Hematopoietic multipotent progenitor cell treated with erythropoietin and hydrocortisone succinate and interleukin-3 and kit ligand, for 15 days (in vitro differentiated cells): ENCODE measurements at places on chromosomes 3 and 15.
A peak's percentile ranks its signal among the peaks of the same experiment; 100 is the strongest.

GRCh38 chr3:71641674-71642073, 58.1 kb upstream of the FOXP1 start:
- DNase-seq = peak; percentile 13

- no peak for DNase-seq
These were observed 8.4 kb upstream of the GSK3B start for GRCh38 chr3:120102674-120103073.

DNA sequence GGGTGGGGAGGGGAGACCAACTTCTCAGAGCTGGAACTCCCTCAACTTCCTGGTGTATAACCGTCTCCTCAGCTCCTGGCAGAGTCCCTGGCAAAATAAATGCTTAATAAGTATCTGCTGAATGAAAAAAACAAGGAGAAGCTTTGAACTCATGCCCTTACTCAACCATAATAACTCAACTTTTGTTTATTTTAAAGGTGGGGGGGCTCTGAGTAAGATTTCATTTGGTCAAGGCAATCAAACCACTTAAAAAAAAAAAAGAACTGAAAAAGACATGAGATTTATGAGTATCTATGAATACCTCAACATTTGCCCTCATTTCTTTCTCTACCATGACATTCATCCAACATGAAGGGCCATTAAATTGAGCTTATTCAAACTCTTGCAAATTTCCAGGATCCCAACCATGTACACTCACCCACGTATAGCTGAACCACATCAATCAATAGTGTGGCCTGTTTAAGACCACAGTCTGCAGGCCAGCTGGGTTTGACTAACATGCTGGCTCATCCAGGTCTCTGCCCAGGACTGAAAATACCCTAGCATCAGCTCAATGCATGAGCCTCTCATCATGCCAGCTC, 157.9 kb downstream of the FOXP1 start:
- no peak for DNase-seq

GRCh38 chr15:78000091-78000926, 77.2 kb downstream of the TBC1D2B start:
- DNase-seq = peak; percentile 93

- no peak for DNase-seq
These were observed 1686.7 kb downstream of the SI start for GRCh38 chr3:163391407-163392181.

DNA sequence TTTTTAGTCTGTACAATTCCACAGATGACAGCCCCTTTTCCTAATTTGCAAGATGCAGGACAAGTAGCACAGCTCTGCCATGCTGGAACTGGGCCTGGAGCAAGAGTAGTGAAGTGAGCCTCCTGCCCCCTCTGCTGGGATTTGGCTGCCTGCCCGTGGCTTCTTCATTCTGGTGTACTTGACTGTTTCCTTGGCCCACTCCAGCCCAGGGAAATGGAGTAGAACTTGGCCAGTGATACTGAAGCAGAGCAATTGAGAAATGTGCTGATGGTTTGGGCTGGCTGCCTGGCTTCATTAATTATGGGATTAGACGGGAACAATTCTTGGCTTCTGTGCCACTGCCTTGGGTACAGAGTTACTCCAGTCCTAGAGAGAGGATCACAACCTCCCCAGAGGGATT, 2.8 kb downstream of the GPD1L start:
- no peak for DNase-seq

DNA sequence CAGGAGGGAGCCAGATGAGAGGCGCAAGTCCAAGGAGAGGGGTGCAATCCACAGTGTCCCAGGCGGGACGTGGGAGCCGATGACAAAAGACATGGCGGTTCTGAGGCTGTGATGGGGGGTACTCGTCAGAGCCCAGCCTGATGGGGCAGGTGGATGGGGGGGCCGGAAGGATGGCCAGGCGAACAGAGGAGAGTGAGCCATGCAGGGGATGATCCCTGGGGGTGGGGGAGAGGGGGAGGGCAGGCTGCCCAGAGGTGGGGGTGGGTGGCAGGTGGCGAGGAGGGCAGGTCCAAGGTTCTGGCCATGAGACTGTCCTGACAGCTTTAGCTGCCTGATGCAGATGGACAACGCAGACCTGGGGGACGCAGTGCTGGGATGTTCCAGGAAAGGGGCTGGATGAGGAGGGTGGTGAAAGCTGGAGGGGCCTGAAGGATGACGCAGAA, 8.9 kb upstream of the CSPG4 start:
- no peak for DNase-seq

GRCh38 chr3:105375750-105376511, 9.2 kb downstream of the ALCAM start:
- no peak for DNase-seq

GRCh38 chr3:133644768-133645167, 17.0 kb downstream of the TOPBP1 start:
- no peak for DNase-seq

DNA sequence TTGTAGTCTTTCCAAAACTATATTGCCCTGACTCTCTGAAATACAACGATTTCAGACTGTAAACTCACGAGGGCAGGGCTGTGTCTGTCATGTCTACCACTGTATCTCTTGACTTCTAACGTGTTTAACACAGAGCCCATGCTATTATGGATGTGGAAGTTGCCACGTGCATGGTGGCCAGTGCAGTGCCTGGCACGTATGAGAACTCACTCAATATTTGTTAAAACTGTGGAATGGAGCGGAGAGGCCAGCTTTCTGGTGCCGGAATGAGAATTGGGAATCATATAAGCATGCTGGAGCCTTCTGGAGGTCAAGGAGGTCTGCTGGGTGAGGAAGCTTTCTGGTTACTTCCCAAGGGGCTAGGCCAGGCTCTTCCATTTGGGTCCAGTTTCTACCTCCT, 220.6 kb upstream of the LYSMD4 start:
- DNase-seq = no peak

DNA sequence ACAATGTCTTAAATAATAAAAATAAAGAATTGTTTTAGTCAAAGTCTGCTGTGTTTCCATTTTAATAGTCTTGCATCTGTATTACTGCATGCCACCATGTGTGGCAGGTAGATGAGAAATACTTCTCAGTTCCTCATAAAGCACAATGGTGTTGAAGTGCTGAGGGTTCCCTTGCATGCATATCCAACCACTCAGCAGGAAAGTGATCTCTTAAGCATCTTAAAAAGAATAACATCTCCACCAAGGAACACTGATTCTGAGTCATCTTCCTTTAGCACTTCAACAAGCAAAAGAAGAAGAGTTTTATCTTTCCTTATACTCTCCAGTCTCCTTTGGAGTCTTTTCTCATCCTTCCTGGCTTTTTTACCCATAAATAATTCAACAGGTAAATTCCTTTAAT, 602.0 kb downstream of the TBL1XR1 start:
- DNase-seq = no peak

- DNase-seq = no peak
These were observed 2.7 kb downstream of the CHDH start for GRCh38 chr3:53843195-53844177.

DNA sequence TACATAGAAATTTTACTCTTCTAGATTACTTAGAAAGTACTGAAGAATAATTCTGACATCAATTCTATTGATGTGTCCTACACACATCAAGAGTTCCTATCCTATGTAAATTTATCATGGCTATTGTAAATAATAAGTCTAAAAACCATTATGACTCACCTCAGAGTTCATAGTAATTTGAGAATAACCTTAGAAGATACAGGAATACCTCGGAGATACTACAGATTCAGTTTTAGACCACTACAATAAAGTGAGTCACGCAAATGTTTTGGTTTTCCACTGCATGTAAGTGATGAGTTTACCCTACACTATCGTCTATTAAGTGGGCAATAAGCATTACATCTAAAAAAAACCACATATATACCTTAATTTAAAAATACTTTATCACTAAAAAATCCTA, 74.8 kb downstream of the NR1I2 start:
- no peak for DNase-seq

GRCh38 chr3:46655271-46655670, 38.2 kb downstream of the ALS2CL start:
- DNase-seq = no peak

DNA sequence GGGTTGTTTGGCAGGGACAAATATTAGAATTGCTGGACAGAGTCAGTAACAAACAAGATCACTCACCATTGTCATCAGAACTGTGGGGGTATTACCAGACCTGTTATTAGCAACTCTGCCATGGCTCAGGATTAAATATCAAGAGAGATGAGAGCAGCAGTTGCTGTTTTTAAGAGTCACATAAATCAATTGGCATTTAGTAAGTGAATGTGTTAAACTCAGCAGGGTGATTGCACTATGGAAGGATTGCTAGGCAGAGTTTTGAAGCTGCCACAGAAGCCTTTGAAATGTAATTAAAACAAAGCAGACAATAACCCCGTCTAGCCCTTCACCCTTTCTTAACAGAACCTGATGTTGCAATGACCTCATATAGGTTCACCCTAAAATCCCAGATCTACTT, 238.8 kb downstream of the GAP43 start:
- no peak for DNase-seq

- DNase-seq = peak; percentile 55
These were observed 34.8 kb upstream of the RASA2 start for GRCh38 chr3:141452045-141452444.

DNA sequence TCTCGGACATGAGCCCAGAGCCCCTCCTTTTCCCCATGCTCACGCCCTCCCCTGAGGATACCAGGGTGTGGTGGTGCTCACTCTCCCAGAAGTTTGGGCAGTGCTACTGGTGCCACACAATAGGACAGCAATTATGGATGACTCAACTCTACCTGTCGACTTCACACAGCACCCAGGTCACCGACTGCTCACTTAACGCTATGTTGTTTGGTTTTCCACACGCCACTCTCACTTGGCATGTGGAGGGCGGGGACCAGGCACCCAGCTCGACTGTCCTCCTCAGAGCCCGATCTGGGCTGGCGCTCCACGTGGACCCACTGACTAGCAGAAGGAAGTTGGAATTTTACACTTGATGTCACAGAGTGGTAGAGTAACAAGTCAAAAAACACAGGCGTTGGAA, 30.9 kb downstream of the STIMATE start:
- DNase-seq = no peak

GRCh38 chr15:57522148-57522547, 69.6 kb upstream of the MYZAP start:
- DNase-seq = no peak

DNA sequence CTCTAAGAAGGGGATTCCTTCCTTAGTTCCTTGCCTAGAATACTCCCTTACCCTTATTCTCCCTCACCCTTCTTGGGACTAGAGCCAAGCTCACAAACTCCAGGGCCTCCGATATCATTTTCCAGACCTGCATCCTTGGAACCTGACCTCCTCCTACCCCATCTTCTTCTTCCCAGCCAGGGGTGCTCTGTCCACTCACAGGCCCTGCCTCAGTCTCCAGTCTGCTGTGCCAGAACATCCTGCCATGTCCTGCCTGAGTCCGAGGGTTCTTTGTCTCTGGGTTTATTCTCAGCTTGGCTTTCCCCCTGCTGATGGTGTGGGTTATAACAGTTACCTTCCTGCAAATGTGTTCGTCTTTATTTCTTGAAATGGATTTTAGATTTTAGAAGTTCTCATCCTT, 59.9 kb upstream of the MCF2L2 start:
- no peak for DNase-seq

DNA sequence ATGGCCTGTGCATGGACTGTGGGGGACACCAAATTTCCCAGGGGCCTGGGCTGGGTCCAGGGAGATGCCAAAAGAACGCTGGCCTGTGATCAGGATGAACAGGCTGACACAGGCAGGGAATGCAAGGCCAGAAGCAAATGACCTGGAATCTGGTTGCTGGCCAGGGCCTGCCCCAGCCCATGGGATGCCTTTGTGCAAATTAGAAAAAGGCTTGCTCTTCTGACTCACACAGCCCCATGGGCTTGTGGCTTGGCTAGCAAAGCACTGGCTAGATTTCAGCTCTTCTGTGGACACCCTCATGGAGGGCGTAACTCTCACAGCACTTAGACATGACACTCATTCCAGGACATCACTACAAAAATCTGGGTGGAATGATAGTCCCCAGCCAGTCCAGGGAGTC, 356.0 kb downstream of the SHQ1 start:
- DNase-seq = no peak

- no peak for DNase-seq
These were observed at the start of gene CP for GRCh38 chr3:149221783-149222517. TSS of gene CP (minus strand) at chr3:149221829. CDS start at chr3:149221792, 37 bp downstream.

- no peak for DNase-seq
These were observed 15.6 kb downstream of the NBEAL2 start for GRCh38 chr3:46994801-46995731.

DNA sequence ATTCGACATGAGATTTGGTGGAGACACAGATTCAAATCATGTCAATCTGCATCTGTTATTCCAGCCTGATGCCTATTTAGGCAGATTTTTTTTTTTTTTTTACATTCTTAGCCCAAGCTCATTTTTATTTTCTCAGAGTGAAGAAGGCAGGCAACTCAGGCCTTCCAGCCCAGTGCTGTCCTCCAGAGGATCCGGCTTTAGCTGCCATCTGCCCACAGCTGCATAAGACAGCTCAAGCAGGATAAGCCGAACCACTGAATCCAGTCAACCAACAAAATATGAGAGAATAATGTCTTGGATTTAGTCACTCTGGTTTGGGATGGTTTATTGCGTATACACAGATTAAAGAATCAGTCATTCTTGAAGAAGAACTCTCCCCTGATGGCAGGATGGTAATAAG, 19.9 kb upstream of the COLQ start:
- DNase-seq = no peak

- no peak for DNase-seq
These were observed 1333.5 kb upstream of the CADM2 start for GRCh38 chr3:83625261-83625660.

DNA sequence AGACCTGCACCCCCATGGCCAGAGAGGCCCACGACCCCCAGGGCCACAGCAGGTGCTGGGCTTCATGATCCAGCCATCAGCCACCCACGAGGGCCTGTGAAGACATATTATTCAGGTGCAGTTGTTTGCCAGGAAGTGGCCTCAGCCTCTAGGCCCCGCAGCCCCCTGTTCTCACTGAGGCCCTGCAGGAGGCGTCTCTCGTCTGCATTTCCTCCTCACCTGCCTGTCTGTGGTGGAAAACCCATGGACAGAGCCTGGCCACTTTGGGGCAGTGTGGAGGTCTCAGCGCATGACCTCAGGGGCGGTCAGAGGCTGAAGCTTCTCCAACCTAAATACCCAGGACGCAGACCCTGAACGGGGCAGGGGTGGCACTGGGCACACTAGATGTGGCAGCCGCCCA, 18.6 kb downstream of the UROC1 start:
- no peak for DNase-seq

DNA sequence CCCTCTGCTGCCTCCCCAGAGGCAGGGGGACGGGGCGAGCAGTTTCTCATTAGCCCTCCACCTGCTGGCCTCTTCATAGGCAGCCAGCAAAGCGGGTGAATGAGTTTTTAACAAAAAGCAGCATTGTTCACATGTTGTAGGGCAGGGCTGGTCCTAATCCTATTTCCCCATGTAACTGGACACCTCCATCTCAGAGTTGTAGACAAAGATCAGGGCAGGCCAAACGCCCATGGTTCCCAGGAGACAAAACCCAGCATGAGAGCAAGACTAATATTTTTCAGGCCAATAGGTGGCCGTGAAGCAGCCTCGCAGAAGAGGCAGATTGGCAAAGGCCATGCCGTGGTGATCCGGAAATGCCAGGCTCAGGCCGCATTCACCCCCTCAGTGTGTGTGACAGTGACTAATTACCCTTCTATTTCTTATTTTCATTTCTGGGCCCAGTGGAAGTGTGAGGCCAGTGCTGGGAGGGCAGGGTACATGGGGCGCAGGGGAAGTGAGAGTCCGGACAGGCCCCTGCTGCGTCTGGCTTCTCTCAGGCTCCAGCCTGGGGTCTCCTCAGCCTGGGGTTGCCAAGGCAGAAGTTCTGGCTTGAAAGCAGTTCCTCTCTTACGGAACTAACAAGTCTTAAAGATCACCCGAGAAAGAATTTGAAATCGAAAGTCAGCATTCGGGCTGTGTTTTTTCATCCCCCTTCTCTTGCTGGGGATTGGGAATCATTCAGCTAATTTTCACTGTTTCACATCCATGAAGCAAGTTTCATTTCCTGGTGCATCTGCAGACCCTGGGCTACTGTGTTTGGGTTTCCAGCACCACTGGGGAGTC, 64.8 kb downstream of the BOC start:
- DNase-seq = peak; percentile 10
